ENCODE measurements at places on chromosomes 6 and 20. TPM values are rescaled to one million over a fixed set of nuclear protein-coding genes. Genes with fewer than 3 reads are reported as not detected.

Gene PRSS16
- total RNA-seq: 0.66 TPM

Gene VGLL2
- 2.8 TPM for total RNA-seq

Gene RAB44
- 0.33 TPM for total RNA-seq

Gene DDAH2
- total RNA-seq: 108 TPM

Gene FAM83C
- total RNA-seq: 0.16 TPM

All from camera-type eye (tissue), 1 donor.